Glutamatergic neuron (in vitro differentiated cells): ENCODE measurements at places on chromosomes 11 and 22. TPM values are rescaled to one million over a fixed set of nuclear protein-coding genes. Genes with fewer than 3 reads are reported as not detected.

DNA sequence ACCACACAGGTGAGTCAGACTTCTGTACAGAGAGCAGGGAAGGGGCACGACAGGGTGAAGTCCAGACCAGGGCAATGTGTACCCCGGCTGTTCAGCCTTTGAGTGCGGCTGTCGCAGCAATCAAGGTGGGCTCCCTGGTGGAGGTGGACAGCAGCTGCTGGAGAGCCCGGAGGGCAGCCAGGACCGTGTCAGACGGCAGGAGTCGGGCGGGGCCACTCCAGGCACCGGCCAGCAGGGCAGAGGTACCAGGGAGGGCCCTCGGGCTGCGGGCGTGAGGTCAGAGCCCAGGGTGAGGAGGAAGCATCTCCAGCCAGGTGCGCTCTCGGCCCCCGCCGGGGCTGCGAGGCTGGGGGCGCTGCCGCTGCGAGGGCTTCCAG, 802 bp upstream of the PIM3 start:
- peak; percentile 47 for DNase-seq

GRCh38 chr11:128181984-128182383, 405.4 kb downstream of the ETS1 start:
- no peak for DNase-seq

DNA sequence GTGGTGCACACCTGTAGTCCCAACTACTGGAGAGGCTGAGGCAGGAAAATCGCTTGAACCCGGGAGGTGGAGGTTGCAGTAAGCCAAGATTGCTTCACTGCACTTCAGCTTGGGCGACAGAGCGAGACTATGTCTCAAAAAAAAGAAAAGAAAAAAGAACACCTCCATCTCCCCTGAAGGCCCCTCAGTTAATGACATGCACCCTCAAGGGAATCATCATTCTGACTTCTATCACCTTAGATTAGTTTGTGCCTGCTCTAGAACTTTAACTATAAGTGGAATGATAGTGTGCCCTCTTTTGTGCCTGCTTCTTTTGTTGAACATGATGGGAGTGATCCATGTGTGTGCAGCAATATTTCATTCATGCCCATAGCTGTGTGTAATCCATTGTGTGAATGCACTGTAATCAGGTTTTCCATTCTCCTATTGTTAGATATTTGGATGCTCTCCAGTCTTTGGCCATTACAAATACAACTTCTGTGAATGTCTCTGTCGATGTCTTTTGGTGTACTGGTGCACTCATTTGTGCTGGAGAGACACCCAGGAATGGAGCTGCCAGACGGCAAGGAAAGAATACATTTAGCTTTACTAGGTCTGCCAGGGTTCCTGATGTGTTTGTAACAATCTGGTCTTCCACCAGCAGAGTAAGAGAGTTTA, 883 bp upstream of the VPREB3 start:
- no peak for DNase-seq

GRCh38 chr22:32827049-32827602, 25.6 kb downstream of the TIMP3 start:
- no peak for DNase-seq

GRCh38 chr11:121530257-121530656, 77.5 kb upstream of the SORL1-AS1 start:
- DNase-seq, result no peak

The PATZ1 gene
- total RNA-seq, result 98.9 TPM
